ENCODE measurements at places on chromosomes 7 and 10.

DNA sequence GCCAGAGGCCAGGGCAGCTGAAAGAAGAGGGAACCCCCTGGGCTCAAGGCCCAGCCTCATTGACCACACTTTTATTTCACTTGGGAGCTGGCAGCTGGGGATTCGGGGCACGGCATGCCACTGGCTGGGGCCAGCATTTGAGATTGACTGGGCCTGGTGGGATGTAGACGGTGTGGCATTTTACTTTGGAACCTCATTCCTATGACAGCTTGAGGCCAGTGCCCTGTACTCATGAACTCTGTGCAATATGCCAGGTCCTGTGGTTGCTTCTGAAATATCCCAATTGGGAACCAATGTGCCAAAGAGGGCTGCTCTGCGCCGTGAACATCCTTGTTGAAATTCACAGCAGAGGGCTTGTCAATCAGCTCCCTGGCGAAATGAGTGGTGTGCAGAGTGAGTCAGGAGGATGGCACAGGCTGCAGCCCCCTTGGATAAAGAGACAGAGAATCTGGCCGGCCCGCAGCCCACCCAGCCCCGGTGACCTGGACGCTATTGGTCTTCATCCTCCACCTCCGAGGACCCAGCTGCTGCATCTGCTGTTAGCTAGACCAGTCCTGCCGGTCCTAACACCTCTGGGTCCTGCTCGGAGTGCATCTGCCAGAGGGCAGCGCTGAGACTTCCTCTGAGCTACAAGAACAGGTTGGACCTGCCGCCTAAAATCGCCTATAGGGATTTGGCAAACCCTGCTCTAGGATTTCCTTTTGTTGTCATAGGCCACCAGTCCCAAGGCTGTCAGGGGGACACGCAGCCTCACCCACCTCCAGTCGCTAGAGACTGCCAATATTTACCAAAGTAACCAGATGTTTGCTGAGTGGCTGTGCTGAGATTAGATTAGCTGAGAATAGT lies 58.0 kb downstream of the PRKAG2 start:
- DNase-seq = no peak

- no peak for DNase-seq
These were observed 101.4 kb upstream of the GLI3 start for GRCh38 chr7:42338231-42338915.

DNA sequence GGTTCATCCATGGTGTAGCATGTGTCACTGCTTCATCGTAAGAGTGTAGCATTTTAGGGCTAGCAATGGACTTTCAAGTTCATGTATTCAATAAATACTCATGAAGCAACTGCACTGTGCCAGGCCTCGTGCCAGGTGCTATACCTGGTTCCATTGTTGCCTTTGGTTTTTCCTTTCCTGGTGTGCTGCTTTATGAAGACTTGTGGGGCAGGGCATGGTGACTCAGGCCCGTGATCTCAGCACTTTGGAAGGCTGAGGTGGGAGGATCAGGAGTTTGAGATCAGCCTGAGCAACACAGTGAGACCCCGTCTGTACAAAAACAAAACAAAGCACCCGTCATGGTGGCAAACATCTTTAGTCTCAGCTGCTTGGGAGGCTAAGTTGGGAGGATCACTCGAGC lies 2.2 kb upstream of the CPA4 start:
- DNase-seq = no peak

DNA sequence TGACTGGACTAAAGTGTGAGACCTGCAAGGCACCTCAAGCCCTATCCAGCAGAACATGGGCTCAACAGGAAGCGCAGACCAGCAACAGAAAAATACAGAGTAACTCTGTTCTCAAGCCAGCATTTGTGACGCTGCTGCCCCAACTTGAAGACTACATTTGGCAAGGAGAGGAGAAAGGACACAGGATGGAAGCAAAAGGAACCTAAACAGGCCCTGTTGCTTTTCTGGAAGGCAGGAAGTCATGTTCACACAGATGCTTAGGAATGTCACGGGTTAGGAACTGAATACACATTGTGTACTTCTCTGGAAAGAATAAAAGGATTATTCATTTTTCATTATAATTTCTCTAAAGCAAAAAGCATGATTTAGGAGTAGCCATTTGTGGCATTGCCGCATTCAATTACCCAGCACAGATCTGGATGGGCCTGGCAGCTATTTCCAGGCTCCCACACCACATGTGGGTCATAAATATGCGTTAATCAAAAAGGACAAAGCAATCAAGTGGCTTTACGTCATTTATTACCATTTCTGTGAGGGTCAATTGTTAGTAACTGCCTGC lies 19.8 kb upstream of the TOMM7 start:
- DNase-seq = peak; percentile 67

GRCh38 chr10:51063659-51064535 lies 10.4 kb upstream of the PRKG1 start:
- peak; percentile 33 for DNase-seq

GRCh38 chr7:16916105-16916639 lies 34.4 kb upstream of the AGR3 start:
- no peak for DNase-seq

DNA sequence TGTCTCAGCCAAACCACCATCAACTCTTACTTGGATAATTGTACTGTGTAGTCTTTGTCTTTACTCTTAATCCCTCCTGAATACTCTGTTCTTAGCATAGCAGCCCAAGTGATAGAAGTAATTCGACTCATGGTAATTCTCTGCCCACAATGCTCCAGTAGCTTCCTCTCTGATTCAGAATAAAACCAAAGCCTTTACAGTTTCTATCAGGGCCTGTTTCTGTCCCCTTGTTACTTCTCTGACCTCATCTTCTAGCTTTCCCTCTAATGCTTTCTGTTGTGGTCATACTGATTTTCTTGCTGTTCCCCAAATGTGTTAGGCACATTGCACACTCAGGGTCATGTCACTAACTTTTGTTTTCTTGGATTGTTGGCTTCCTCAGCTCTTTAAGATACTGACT lies 8.0 kb downstream of the ZNF518A start:
- no peak for DNase-seq

Data from NCI-H1694 treated with DMSO at 0.1 percent for 48 hours (cell line).